ENCODE measurements at places on chromosomes 1 and 21.

GRCh38 chr1:82486969-82487368 is 686.2 kb downstream of the ADGRL2 start:
- DNase-seq: no peak

DNA sequence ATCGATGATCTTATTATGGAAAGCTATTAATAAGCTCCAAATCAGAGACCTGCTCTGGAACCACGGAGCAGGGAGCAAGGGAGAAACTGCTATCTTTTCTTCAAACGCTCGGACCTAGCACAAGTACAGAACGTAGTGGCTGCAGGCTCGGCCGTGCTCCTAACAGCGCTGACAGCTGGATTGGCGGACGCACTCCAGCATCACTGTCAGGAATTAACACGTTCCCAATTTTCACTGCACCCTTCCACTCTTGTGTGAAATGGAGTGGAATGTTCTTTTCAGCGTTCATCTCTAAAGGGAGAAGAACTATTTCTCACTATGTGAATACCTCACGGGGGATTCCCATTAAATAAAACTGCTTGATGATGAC is 106.9 kb downstream of the ZNF281 start:
- DNase-seq: no peak

- no peak for DNase-seq
Observed at GRCh38 chr1:197984289-197984688, 67.1 kb downstream of the LHX9 start.

DNA sequence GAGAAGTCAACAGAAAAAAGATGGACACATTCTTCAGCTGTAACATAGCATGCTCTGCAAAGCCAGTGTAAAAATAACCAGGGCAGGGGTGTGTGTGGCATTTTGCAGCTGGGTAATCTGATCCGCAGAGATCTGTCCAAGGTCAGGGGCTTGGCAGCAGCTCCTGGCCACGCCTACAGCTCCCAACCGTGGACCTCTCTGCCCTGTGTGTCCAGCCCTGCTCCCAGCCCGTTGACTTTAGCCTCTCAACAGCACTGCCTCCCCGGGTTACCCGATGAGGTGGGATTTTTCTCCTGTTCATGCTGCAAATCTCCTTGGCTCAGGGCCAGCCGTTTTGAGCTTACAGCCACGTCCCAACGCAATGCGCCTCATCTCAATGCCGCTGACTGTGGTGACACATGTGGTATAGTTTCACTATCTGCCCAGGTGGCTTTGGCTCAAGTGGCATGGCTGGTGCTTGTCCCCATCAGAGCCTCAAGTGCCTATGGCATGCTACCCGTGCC is 68.1 kb downstream of the VWA5B1 start:
- no peak for DNase-seq
